ENCODE measurements at places on chromosomes 3 and 15.

- DNase-seq: no peak
These were observed 223.6 kb upstream of the TLE3 start for GRCh38 chr15:70321172-70321819.

DNA sequence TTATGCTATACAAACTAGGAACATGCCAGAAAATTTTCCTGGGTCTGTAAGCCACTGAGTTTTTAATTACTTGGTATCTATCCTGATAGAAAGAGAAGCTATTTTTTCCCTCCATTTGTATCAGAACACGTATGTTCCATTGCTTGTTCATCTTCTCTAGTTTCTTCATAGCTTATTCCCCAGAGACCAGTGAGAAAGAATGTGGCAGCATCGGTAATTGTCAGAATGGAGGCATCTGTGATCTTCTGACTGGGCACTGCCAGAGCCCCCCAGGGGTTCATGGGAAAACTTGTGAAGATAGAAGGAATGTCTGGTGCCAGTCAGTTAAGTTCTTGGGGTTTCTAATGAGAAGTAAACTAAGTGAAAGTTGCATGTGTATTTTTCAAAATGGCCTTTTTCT lies 720.2 kb upstream of the GOLIM4 start:
- no peak for DNase-seq

- DNase-seq: no peak
These were observed 91.3 kb downstream of the UACA start for GRCh38 chr15:70672081-70672480.

GRCh38 chr15:87213626-87214025 lies 1042.9 kb downstream of the NTRK3 start:
- no peak for DNase-seq

DNA sequence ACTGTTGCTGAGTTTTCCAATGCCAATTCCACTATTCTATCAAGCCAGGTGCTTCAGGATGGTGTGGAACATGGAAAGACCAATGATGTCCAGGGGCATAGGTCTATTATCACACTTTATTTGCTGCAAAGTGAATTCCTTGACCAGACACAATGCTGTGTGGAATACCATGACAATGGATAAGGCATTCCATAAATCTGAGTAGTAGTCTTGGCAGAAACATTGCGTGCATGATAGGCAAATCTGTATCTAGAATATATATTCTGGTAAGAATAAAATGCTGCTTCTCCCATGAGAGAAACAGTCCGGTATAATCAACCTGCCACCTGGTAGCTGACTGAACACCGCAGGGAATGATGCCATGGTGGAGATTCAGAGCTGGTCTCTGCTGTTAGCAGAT lies 70.0 kb upstream of the ALDH1A3 start:
- DNase-seq: no peak

GRCh38 chr15:34297059-34297458 lies 40.5 kb downstream of the SLC12A6 start:
- no peak for DNase-seq
